B cell (primary cell): ENCODE measurements at places on chromosomes 12 and 14. TPM values are rescaled to one million over a fixed set of nuclear protein-coding genes. Genes with fewer than 3 reads are reported as not detected.

Gene C14orf39
- not detected in 2 replicates for total RNA-seq

Gene SPX
- total RNA-seq, result 0.39 TPM in 1 of 2 replicates, not detected in the other

Gene ITGB7
- total RNA-seq, result 190 and 199 TPM in 2 replicates

Gene KRT81
- not detected in 2 replicates for total RNA-seq

Gene KCNA1
- not detected in 2 replicates for total RNA-seq

Gene SERPINA3
- not detected in 2 replicates for total RNA-seq

Gene LRP1
- total RNA-seq, result 4.1 and 5.7 TPM in 2 replicates

Gene OR10G3
- total RNA-seq, result not detected in 2 replicates

- H3K36me3 ChIP-seq, result no peaks in the 10 kb centered on the region
- peaks cover 11% of the 10 kb centered on the region for H3K27me3 ChIP-seq
- H3K4me3 ChIP-seq, result no peak overlapping the region
- no peak for DNase-seq
- H3K27ac ChIP-seq, result no peak overlapping the region
- H3K4me1 ChIP-seq, result peaks cover 10% of the 10 kb centered on the region
Measured at GRCh38 chr12:57552306-57552651, 2.4 kb downstream of the KIF5A start.

DNA sequence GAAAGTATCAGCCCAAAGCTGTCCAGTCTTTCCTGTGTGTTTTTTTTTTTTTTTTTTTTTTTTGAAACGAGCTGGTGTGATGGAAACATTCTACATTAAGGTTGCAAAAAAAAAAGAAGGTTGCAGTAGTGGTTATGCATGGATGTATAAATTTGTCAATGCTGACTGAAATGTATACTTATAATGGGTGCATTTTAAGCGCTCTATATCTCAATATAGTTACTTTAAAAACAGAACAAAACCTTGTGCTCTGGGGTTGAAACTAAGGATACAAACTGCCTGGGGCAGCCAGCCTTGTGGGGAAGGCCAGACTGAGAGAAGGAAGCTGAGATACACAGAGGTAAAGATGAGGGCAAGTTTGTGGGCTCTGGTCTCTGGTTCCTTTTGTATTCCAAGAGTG lies 87.3 kb upstream of the RMST start:
- H3K27ac ChIP-seq, result no peak overlapping the region
- no peak for DNase-seq
- H3K27me3 ChIP-seq, result no peaks in the 10 kb centered on the region
- no peaks in the 10 kb centered on the region for H3K36me3 ChIP-seq

GRCh38 chr14:89603938-89604480 lies 187.0 kb upstream of the FOXN3 start:
- peaks cover 2% of the 10 kb centered on the region for H3K4me1 ChIP-seq
- no peak overlapping the region for H3K27ac ChIP-seq
- H3K4me3 ChIP-seq, result no peak overlapping the region
- H3K36me3 ChIP-seq, result no peaks in the 10 kb centered on the region
- H3K27me3 ChIP-seq, result no peaks in the 10 kb centered on the region

DNA sequence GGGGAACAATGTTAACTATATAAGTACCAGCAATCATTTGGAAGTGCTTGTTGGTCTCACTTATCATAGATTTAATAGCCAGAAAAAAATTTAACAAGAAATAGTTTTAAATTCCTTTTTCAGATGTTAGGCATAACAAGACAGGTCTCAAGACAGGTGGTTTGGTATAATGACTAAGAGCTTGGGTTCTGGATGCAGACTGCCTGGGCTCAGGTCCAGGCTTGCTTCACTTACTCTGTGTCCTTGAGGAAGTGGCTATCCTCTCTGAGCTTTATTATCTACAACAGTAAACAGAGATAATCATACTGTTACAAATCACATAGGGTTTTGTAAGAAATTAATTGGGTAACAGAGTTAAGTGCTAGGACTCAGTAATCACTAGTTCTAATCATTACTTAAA lies 338.0 kb upstream of the FLRT2 start:
- no peak overlapping the region for H3K4me3 ChIP-seq
- DNase-seq, result no peak
- no peak overlapping the region for H3K27ac ChIP-seq
- H3K36me3 ChIP-seq, result no peaks in the 10 kb centered on the region
- H3K27me3 ChIP-seq, result no peaks in the 10 kb centered on the region
- no peaks in the 10 kb centered on the region for H3K4me1 ChIP-seq

GRCh38 chr12:3571323-3571722 lies 80.3 kb downstream of the PRMT8 start:
- no peaks in the 10 kb centered on the region for H3K27me3 ChIP-seq
- DNase-seq, result no peak
- H3K27ac ChIP-seq, result no peak overlapping the region

DNA sequence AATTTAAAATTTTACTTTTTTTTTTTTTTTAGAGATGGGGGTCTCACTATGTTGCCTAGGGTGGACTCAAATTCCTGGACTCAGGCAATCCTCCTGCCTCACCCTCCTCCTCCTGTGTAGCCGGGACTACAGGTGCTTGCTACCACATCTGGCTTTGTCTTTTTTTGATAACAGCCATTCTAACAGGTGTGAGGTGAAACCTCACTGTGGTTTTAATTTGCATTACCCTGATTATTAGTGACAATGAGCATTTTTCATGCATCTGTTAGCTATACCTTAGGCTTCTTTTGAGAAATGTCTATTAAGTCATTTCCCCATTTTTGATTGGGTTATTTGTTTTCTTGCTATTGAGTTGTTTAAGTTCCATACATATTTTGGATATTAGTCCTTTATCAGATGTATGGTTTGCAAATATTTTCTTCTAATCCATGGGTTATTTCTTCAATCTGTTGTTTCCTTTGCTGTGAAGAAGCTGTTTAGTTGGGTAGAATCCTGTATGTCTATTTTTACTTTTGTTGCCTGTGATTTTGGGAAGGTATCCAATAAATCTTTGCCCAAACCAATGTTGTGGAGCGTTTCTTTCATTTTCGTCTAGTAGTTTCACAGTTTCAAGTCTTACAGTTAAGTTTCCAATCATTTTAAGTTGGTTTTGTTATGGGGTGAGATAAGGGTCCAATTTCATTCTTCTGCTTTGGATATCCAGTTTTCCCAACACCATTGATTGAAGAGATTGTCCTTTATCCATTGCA lies 86.1 kb downstream of the MYF5 start:
- H3K4me1 ChIP-seq, result no peaks in the 10 kb centered on the region
- H3K36me3 ChIP-seq, result no peaks in the 10 kb centered on the region
- H3K4me3 ChIP-seq, result no peak overlapping the region
- H3K27me3 ChIP-seq, result no peaks in the 10 kb centered on the region

DNA sequence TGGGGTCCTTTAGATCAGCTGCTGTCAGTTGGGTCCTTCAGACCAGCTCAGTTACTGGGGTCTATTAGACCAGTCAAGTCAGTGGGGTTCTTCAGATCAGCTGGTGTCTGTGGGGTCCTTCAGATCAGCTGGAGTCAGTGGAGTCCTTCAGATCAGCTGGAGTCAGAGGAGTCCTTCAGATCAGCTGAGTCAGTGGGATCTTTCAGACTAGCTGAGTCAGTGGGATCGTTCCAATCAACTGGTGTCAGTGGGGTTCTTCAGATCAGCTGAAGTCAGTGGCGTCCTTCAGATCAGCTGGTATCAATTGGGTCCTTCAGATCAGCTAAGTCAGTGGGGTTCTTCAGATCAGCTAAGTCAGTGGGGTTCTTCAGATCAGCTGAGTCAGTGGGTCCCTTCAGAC lies 14.7 kb upstream of the LPCAT3 start:
- H3K36me3 ChIP-seq, result no peaks in the 10 kb centered on the region
- no peaks in the 10 kb centered on the region for H3K4me1 ChIP-seq
- no peak for DNase-seq
- H3K4me3 ChIP-seq, result no peak overlapping the region

GRCh38 chr12:2586156-2587038 lies 208.4 kb upstream of the FKBP4 start:
- no peak overlapping the region for H3K4me3 ChIP-seq
- H3K36me3 ChIP-seq, result no peaks in the 10 kb centered on the region
- no peak overlapping the region for H3K27ac ChIP-seq
- DNase-seq, result no peak
- H3K27me3 ChIP-seq, result no peaks in the 10 kb centered on the region

- H3K27ac ChIP-seq, result no peak overlapping the region
- no peaks in the 10 kb centered on the region for H3K27me3 ChIP-seq
- no peaks in the 10 kb centered on the region for H3K4me1 ChIP-seq
- DNase-seq, result no peak
- H3K36me3 ChIP-seq, result peaks cover 52% of the 10 kb centered on the region
- H3K4me3 ChIP-seq, result no peak overlapping the region
Measured at GRCh38 chr14:50447461-50447860, 50.8 kb upstream of the CDKL1 start.

DNA sequence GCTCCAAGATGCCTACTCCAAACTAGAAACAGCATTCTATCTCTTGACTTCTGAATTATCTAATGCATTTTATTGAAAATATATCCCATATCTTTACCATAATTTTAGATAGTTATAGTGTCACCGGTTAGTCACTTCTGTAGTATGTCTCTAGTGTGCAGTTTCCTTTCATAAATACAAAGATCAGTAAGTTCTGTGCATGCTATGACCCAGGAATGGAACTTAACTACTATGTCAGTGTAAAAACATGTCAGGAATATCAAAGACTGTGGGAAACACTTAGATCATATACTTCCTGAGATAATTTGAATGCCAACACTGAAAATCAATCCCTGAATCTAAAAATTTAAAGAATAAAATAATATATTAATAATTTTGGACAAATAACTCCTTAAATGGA lies 237.6 kb downstream of the ATXN7L3B start:
- no peaks in the 10 kb centered on the region for H3K4me1 ChIP-seq
- DNase-seq, result no peak
- H3K27me3 ChIP-seq, result no peaks in the 10 kb centered on the region
- no peaks in the 10 kb centered on the region for H3K36me3 ChIP-seq
- H3K4me3 ChIP-seq, result no peak overlapping the region
- H3K27ac ChIP-seq, result no peak overlapping the region

DNA sequence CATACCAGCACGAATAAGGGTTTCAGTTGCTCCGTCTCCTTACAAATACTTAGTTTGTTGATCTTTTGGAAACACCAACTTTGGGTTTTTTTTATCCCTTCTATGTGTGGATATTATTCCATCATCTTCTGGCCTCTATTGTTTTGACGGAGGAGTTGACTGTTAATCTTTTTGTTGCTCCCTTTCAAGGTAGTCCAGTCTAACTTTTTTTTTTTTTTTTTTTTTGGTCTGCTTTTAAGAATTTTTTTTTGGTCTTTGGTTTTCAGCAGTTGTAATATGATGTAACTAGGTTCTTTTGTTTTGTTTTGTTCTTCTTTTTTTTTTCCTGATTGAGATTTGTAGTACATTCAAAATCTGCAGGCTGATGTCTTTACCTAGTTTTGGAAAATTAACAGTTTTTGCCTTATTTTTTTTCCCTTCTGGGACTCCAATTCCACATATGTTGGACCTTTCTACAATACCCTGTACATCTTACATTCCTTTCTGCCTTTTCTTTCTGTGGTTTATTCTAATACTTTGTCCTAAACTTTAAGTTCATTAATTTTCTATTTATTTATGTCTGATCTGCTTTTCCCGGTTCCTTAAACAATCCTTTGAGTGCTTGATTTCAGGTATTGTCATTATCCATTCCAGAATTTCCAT lies 54.9 kb downstream of the DNAH10 start:
- no peak for DNase-seq
- no peaks in the 10 kb centered on the region for H3K4me1 ChIP-seq
- H3K27ac ChIP-seq, result no peak overlapping the region
- H3K27me3 ChIP-seq, result no peaks in the 10 kb centered on the region

- H3K27me3 ChIP-seq, result no peaks in the 10 kb centered on the region
- H3K27ac ChIP-seq, result no peak overlapping the region
- no peak for DNase-seq
- H3K4me1 ChIP-seq, result peaks cover 10% of the 10 kb centered on the region
- no peak overlapping the region for H3K4me3 ChIP-seq
Measured at GRCh38 chr12:12333407-12334366, 16.4 kb downstream of the MANSC1 start.

GRCh38 chr12:110141389-110141788 lies 17.2 kb downstream of the IFT81 start:
- no peaks in the 10 kb centered on the region for H3K4me1 ChIP-seq
- H3K4me3 ChIP-seq, result no peak overlapping the region

- no peaks in the 10 kb centered on the region for H3K4me1 ChIP-seq
- H3K27ac ChIP-seq, result no peak overlapping the region
- no peak for DNase-seq
Measured at GRCh38 chr12:5561057-5561456, 129.1 kb downstream of the NTF3 start.

DNA sequence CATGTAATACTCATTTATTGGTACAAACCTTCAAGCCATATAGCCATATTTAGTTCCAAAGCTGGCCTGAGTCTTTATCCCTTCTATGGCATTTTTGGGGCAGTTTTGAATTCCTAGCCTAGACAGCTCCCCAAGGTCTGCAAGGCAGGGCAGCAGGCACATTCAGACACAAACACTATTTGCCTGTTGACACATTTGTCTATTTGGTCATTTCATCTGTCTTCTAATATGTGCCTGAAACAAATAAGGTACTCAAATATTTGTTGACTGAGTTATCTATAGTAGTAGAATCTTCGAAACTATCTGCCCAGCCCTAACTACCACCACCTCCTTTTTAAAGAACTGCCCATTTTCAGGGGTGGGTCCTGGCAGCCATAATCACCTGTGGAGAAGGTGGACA lies 9.3 kb downstream of the PPM1H start:
- H3K36me3 ChIP-seq, result no peaks in the 10 kb centered on the region
- no peaks in the 10 kb centered on the region for H3K27me3 ChIP-seq
- no peak for DNase-seq
- H3K4me3 ChIP-seq, result no peak overlapping the region
- no peaks in the 10 kb centered on the region for H3K4me1 ChIP-seq

DNA sequence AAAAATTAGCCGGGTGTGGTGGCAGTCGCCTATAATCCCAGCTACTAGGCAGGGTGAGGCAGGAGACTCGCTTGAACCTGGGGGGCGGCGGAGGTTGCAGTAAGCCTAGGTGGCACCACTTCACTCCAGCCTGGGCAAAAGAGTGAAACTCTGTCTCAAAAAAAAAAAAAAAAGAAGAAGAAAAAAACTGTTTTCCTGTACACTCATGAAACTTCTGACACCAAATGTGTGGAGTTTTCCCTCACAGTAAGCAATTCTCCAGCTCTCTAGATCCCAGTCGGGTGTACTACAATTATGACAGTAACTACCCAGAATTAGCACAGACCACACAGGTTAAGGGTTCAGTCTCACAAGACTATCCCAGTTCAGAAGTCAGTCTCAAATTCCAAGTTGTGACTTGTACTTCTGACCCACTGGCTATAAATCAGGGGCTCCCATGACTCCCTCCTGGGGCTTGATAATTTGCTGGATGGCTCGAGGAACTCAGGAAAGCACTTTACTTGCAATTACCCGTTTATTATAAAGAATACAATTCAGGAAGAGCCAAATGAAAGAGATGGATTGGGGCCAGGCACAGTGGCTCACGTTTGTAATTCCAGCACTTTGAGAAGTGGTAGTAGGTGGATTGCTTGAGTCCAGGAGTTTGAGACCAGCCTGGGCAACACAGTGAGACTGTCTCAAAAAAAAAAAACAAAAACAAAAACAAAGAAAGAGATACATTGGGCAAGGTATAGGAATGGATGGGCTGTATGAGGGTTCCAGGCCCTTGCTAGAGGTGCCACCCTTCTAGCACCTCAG lies 12.4 kb upstream of the ARF6 start:
- peak overlapping the region; percentile 15 for H3K27ac ChIP-seq
- no peaks in the 10 kb centered on the region for H3K36me3 ChIP-seq
- DNase-seq, result peak; percentile 44
- H3K4me1 ChIP-seq, result peaks cover 16% of the 10 kb centered on the region

GRCh38 chr14:34981743-34982420 lies 910 bp upstream of the SRP54 start:
- H3K4me3 ChIP-seq, result peak overlapping the region; percentile 99
- peaks cover 26% of the 10 kb centered on the region for H3K4me1 ChIP-seq
- H3K36me3 ChIP-seq, result no peaks in the 10 kb centered on the region
- DNase-seq, result no peak
- peak overlapping the region; percentile 97 for H3K27ac ChIP-seq
- H3K27me3 ChIP-seq, result no peaks in the 10 kb centered on the region

GRCh38 chr12:104957719-104958000 lies 430 bp downstream of the SLC41A2 start:
- H3K36me3 ChIP-seq, result no peaks in the 10 kb centered on the region
- H3K4me3 ChIP-seq, result peak overlapping the region; percentile 66
- peaks cover 16% of the 10 kb centered on the region for H3K4me1 ChIP-seq
- no peak for DNase-seq
